Fibroblast of skin of abdomen (primary cell): ENCODE measurements at places on chromosomes 16 and 17.

GRCh38 chr17:19411631-19412030 lies 599 bp downstream of the RNF112 start:
- DNase-seq = no peak

DNA sequence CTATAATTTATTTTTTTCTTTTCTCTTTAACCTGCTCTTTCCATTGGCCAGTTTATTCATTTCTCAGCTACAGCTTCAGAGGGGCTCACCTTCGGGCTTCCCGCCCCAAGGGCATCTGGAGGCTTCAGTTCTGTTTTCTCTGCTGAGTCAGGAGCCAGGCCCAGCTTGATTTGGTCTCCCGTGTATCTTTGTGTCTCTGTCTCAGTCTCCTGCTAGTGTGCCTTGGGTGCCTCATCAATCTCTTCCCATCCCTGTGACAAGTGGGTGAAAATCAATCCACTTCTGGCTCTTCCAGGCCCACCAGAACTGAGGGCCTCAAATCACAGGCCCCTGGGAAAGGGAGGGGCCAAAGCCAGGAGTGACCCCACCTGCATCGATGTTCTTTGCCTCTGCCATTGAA lies 72.1 kb downstream of the CCDC182 start:
- no peak for DNase-seq

DNA sequence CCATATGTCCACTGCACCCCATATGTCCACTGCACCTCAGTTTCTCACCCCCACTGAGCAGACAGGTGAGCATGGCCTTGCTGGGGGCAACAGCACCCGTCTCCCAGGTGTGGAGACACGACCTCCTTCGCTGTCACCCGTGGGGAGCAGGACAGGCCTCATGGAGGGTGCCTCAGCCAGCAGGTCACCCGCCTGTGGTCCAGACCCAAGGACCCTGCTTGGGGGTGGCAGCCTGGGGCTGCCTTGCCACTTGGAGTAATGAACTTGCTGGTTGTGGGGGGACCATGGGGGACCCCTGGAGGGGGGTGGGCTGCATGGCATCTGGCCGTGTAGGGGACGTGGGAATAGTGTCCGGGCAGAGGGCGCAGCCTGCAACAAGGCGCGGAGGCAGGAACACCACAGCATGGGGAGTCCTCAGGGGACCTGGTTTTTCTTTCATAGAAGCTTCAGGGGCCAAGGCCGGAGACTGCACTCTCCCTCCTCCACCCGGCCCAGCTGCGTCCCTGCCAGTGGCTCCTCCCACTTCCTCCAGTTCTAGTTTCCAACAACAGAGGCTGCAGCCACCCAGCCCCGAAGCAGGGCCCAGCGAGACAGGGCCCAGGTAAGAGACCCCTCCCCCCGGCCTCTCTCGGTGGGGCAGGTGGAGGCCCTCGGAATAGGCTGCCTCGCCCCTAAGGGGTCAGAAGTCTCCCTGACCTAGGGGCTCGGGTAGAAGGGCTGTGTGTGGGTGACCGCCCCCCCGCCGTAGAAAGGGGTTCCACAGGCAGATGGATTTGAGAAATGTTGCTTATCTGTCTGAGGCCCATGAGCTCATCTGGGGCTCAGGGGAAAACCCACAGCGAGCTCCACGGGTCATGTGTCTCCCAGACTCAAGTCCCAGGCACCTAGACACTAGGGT lies at the start of gene NHLRC4:
Gene NHLRC4, plus strand, starts transcription at position 531 of the 898 bp plus-strand sequence. CDS start 1,043 bp downstream, outside the sequence.
- DNase-seq = peak; percentile 33

GRCh38 chr17:77131904-77132303 lies 8.9 kb upstream of the SEC14L1 start:
- DNase-seq = peak; percentile 89

GRCh38 chr17:72126575-72127486 lies 6.0 kb downstream of the SOX9 start:
- peak; percentile 74 for DNase-seq

- DNase-seq = peak; percentile 65
These were observed at the start of gene RNF112 for GRCh38 chr17:19410875-19411620. RNF112 (plus strand) TSS chr17:19411232; CDS start chr17:19411409, 177 bp downstream.

DNA sequence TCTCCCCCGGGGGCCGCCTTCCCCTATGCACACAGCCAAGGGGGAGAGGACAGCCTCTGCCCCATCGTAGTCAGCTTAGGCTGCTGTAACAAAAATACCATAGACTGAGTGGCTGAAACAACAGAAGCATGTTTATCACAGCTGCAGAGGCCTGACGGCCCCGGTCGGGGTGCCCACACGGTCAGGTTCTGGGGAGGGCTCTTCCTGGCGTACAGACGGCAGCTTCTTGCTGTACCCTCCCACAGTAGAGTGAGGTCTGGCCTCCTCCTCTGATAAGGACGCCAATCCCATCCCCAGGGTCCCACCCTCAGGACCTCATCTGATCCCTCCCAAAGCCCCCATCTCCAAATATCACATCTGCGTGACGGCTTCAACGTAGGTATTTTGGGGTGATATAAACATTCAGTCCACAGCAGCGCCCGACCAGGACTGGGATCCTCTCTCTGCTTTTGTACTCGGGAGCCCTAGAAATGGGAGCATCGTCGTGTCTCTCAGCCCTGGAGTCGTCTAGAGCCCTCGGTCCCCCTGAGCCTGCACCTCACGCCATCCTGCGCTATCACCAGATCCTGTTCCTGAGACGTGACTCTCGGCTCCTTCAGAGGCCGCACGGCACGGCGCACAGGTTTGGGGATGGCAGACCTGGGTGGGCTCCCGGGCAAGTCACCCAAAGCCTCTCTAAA lies 67.8 kb downstream of the RPH3AL start:
- DNase-seq = no peak
